ENCODE measurements at places on chromosomes 2 and 18.

- no peak for DNase-seq
Measured at GRCh38 chr2:135226961-135227360, 174.9 kb downstream of the RAB3GAP1 start.

GRCh38 chr2:46806526-46806925, 109.1 kb downstream of the MCFD2 start:
- DNase-seq = no peak

- DNase-seq = no peak
Measured at GRCh38 chr2:238601433-238602222, 174.9 kb downstream of the ASB1 start.

- no peak for DNase-seq
Measured at GRCh38 chr18:28044036-28044435, 132.9 kb downstream of the CDH2 start.

DNA sequence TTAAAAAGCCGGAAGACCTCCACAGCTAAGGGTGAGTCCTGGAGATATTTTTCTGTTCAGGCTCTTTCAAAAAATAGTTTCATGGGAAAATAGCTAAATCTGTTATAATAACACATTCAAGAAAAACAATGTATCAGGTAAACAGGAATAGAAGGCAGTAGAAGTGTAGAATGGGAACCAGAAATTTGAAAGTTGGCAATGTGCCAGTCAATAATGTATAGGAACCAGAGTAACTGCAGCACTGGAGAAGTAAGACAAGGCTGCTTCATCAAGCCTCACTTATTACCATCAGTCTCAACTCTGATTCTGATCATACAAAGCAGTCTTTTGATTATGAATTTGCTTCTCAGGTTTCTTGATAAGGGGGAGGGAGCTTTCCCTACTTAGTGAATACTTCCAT, 81.4 kb upstream of the VRK2 start:
- no peak for DNase-seq

DNA sequence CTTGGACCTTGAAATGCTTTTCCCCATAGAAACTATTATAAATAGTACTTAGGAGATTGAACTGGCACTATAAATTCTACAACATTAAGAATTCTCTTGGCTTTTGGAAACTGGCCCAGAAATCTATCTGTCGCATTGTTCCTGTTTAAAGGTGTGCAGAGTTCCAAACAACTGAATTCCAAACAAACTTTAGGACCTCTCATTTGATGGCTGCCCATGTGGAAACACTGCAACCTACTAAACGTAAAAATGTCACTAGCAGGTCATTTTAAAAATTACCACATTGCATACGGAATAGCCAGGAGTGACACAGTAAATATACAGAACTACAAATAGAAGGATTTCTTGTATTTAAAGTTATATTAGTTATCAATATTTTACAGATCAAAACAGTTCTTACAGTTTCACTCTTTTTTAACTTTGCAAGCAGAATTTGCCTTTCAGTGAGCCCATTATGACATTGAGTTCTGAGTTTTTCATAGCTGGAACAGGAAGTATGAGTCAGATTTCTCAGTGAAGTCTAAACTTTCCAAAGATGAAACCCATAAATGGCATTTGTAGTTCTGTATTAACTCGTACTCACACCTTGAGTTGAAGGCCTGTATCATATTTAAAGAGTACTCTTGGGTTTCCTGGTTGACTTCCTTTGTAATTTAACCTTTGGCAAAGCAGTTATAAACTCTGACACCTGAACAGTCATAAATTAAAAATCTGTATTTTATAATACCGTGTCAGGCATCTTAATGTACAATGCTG, 142.3 kb upstream of the BOD1L2 start:
- DNase-seq = peak; percentile 29

GRCh38 chr2:39665811-39666490, at the start of gene TMEM178A:
TSS of gene TMEM178A (plus strand) at chr2:39665917. CDS start at chr2:39665975, 58 bp downstream.
- no peak for DNase-seq

DNA sequence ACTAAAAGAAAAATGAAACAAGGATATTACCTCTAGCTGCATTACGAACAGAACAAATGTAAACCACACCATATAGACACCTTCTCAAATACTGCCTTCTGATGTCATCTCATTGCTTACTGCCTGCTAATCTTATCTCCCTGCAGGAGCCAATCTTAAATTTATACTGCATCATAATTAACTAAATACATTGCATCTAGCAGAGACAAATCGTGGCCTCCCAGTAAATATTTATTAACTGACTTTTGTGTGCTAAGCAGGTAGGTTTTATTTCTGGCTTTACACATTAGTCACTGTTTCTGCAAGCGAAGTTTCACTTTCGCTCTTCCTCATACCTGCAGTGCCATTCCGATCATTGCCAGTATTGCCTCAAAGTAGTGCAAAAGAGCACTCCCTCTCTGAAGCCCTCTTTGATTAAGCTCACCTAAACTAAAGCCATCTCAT, 67.5 kb downstream of the SPATS2L start:
- DNase-seq = no peak

GRCh38 chr18:3649135-3649632, 199.2 kb downstream of the TGIF1 start:
- no peak for DNase-seq

GRCh38 chr2:71852141-71852711, 295.4 kb downstream of the CYP26B1 start:
- DNase-seq = no peak

DNA sequence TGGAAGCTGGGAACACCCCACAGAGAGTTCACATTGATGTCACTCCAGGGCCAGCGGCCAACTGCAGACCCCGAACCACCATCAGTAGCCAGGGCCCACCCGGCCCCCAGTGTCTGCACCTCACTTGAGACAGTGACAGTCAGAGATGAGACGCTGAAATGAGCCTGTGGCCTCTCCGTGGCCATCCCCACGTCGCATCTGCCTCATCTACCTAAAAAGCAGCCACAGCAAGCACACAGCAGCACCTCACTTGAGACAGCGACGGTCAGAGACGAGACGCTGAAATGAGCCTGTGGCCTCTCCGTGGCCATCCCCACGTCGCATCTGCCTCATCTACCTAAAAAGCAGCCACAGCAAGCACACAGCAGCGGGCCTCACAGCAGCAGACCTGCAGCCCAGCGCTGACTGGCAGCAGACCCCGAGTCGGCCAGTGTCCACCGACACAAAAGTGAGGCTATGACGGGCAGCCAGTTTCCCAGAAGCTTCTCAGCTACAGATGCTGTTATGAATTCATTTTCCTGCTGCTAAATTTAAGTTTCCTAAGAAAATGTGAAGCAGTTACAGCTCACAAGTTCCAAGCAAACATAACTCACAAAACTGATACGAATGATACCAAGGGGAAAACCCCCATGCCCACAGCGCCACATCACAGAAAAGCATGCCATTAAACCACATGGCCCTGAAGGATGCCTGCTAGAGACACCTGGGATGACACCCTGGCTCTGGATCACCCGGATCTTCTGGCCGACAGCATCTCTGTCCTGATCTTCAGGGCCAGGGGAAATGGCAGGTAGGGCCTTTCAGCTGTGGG, 27.7 kb downstream of the SNORC start:
- DNase-seq = no peak

DNA sequence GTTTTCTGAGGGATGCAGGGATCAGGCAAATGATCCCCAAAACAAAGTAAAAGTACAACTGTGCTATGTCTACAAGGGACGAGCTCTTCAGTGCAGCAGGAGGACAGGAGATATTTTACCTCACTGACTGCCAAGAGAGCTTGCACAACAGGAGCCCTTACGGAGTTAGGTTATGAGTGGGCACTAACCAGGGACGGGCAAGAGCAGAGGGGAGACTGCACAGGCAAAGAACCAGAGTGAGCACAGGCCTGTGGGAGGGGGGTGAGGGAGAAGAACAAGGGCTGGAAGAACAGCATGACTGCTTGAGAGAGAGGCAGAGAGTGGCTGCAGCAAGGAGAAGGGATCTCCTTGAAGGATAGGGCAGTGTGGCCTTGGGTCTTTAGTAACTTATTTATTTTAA, 101.1 kb upstream of the PID1 start:
- no peak for DNase-seq

- DNase-seq = peak; percentile 31
Measured at GRCh38 chr2:136116151-136116812, 1.7 kb downstream of the CXCR4 start.
